ENCODE measurements at places on chromosomes 2 and 18.
A peak's percentile ranks its signal among the peaks of the same experiment; 100 is the strongest.

DNA sequence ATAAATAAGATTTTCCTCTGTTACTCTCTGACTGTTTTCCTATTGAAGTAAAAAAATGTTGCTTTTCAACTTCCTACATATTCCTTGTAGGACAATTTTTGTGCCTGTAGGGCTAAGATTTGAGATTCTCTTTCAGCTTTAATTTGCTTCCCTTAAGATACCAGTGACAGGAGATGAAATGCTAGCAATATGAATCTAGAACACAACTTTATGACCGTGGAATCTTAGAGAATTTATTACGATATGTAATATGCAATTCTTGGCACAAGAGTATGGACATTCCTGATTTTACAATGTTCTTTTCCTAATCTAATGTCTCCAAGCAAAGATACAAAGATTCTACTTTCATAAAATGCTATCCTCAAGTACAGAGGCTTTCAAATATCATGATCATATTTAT is 180.9 kb downstream of the KCNE4 start:
- no peak for DNase-seq

DNA sequence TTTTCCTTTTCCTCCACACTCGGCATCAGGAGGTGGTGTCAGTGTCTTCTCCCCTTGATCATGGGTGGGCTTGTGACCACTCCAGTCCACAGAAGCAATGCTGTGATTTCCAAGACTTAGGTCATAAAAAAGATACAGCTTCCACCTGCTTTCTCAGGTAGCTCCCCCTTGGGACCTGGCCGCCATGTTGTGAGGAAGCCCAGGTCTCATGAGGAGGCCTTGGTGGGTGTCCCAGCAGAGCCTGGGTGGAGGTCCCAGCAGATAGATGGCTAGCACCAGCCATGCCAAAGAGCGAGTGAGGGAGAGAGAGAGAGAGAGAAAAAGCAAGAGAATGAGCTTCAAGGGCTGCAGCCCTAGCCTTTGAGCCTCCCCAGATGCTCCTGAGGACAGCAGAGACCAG is 16.0 kb downstream of the SLC66A2 start:
- no peak for DNase-seq

DNA sequence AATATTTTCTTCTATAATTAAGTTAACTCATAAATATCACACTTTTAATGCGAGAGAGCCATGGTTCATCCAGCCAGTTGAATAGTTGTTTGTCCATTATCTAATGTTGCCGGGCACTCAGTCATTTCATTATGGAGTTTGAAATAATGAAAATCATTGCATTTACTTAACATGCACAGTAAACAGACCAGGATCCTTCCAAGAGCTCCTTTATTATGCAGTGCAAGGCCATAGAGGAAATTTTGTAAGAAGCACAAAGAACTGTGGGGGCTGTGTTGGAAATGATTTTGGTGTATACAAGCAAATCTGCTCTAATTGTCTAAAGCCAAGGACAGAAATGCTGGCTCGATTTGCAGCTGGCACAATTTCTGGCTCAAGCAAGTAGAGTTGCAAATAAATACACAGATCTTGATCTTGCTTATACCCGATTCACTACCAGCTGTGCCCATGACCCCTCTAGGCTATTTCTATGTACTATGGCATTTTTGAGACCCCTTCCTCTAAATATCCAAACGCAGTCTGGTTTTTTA is 400.3 kb upstream of the HNRNPA3 start:
- DNase-seq: no peak

DNA sequence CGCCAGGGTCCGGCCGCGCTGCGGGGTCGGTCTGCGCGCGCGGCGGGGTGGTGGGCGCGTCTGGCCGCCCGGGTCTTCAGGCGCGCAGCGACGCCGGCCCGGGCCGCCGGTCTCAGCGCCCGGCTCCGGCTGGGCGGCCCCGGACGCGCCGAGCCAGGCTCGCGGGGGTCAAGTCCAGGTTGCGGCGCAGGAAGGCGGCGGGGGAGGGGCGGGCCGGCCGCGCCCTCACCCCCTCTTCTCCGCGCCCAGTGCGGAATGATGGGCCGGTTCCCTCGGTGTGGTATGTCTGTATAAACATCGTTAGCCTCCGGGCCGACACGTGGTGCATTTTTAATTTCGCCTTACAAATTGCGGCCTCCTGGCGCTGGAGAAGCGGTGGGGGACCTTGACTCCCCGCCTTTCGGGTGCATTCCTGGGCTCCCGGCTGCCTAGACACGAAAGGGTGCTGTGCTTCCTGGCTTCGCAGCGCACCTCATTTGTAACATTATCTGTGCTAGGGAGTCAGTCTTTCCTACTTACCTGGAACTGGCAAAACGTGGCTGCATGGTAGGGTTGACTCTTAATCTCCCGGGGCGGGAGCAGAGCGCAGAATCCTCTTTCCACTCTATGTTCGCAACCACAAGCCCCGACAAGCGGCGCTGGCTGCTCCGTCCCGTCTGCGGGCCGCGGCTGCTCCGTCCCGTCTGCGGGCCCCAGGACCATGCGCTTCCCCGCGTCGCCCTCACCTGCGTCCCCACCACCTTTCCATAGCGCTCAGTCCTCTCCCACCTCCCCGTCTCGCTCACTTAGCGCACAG is 69.0 kb downstream of the CTAGE1 start:
- peak; percentile 89 for DNase-seq

DNA sequence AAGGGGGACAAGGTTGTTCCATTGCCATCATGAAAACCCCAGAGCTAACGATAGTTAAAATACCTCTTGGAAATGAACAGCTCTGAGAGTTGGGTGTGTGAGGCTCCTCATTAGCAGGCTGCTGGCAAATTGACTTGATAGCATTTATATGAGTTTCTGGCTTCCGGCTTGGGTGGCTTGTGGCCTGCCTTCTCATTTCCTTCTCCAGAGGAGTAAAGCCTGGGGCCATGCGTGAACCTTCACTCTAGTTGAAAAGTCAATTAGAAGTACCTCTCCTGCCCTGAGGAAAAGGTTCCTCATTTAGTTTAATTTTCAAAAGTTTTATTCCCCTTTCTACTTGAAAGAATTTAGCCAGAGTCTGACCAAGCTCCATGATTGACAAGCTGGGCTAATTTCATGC is 67.1 kb downstream of the MGAT5 start:
- no peak for DNase-seq
